A549 treated with Mapracorat at 1 μM for 4 hours (cell line): ENCODE measurements at places on chromosomes 4 and X. TPM values are rescaled to one million over a fixed set of nuclear protein-coding genes. Genes with fewer than 3 reads are reported as not detected.

POU4F2 gene
- total RNA-seq: not detected in 5 replicates

SMIM10L2A gene
- 0.08 to 0.23 TPM (median 0.16 TPM) in 5 replicates for total RNA-seq

BBS12 gene
- 2.0 to 3.2 TPM (median 3.0 TPM) in 5 replicates for total RNA-seq

HELT gene
- not detected in 5 replicates for total RNA-seq

TDO2 gene
- total RNA-seq: 0.46 to 1.1 TPM (median 0.66 TPM) in 5 replicates

CFAP99 gene
- 0.08 to 0.22 TPM (median 0.22 TPM) in 3 of 5 replicates, not detected in the others for total RNA-seq

LNX1 gene
- total RNA-seq: 0.03 to 0.04 TPM in 2 of 5 replicates, not detected in the others

MAGEB10 gene
- not detected in 5 replicates for total RNA-seq

SHROOM3 gene
- total RNA-seq: 8.9 to 15.6 TPM (median 12.5 TPM) in 5 replicates

SOX3 gene
- total RNA-seq: not detected in 5 replicates

IL21 gene
- not detected in 5 replicates for total RNA-seq

RHOXF1 gene
- not detected in 5 replicates for total RNA-seq

ASB12 gene
- 0.12 TPM in 1 of 5 replicates, not detected in the others for total RNA-seq

ADAM29 gene
- total RNA-seq: not detected in 5 replicates

AASDH gene
- 2.6 to 3.5 TPM (median 2.8 TPM) in 5 replicates for total RNA-seq

NPY1R gene
- 0.07 to 0.19 TPM (median 0.12 TPM) in 3 of 5 replicates, not detected in the others for total RNA-seq

SUPT20HL1 gene
- total RNA-seq: not detected in 5 replicates

OTUD6A gene
- not detected in 5 replicates for total RNA-seq

TEX13D gene
- total RNA-seq: not detected in 5 replicates

SPANXB1 gene
- total RNA-seq: 1.3 to 3.9 TPM (median 2.5 TPM) in 5 replicates

ELK1 gene
- total RNA-seq: 29.4 to 38.8 TPM (median 37.6 TPM) in 5 replicates

RNF128 gene
- total RNA-seq: 0.06 TPM in 1 of 5 replicates, not detected in the others

NPFFR2 gene
- total RNA-seq: not detected in 5 replicates

L1CAM gene
- total RNA-seq: 16.6 to 21.9 TPM (median 18.2 TPM) in 5 replicates
